ENCODE measurements at places on chromosomes 12 and 14.

GRCh38 chr12:64733857-64734256, 25.3 kb downstream of the GNS start:
- DNase-seq: no peak

DNA sequence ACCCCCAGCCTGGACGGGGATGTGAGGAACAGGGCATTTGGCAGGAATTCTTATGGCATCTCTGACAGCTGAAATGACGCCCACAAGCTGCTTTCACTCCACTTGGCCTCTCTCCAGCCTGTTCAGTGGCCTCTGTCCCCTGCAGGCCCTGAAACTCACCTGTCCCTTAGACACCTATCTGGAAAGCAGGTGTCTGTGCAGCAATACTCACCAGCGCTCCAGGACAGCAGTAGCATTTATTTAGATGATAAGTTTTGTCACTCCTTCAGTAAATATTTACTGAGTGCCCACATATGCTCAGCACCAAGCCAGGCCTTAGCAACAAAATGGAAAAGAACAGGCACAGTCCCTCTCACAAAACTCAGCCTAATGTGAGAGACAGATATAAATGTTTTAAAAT, 311.1 kb upstream of the FKBP4 start:
- DNase-seq: no peak

DNA sequence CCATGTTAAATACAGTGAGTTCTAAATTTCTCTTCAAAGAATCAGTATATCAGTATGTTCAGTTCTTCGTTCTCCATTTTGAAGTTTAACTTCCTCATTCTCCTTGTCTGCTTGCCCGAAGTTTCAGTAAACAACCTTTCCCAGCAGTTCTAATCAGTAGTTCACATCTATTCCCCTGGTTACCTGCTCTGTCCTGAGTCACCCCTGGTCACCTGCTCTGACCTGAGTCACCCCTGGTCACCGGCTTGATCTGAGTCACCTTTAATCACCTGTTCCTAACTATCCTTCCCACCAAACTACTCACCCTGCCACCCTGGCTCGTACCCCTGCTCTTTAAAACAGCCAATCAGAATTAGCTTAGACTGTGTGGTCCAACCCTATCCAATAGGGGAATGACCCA, 9.4 kb upstream of the OR10G3 start:
- DNase-seq: no peak

GRCh38 chr12:113910751-113911272, 55.3 kb downstream of the RBM19 start:
- DNase-seq: no peak

DNA sequence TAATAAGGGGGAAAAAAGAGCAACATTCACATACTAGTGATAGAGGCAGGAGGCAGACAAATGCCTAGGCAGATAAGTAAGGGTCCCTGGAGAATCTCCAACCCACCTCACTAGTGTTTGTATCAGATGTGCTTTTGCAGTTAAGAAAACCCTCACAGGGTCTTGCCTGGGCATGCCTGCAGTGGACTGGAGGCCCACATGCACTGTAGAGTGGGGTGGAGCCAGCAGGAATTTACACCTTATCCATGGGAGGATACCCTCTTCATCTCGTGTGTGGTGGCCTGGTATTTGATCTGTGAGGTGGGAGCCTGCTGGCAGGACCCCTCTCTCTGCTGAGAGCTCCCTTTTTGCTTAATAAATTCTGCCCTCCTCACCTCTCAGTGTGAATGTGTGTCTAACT, 238.0 kb upstream of the SLC16A7 start:
- no peak for DNase-seq

DNA sequence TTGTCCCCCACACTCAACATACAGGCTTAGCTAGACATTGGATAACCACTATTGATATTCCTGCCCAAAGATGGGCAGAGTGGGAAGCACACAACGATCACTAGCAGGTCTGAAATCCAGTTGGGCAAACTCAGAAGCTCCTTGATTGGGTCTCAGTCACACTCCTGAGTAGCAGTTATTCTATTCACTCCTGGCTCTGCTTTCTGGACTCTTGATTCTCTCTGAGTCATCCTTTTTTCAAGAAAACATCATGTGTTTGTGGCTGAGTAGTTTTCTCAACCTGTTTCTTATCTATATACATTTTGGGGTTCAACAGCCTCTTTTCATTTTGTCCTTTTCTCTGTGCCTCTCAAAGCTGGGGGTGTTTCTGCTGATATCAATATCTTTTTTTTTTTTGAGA, 46.0 kb upstream of the MANSC4 start:
- no peak for DNase-seq

DNA sequence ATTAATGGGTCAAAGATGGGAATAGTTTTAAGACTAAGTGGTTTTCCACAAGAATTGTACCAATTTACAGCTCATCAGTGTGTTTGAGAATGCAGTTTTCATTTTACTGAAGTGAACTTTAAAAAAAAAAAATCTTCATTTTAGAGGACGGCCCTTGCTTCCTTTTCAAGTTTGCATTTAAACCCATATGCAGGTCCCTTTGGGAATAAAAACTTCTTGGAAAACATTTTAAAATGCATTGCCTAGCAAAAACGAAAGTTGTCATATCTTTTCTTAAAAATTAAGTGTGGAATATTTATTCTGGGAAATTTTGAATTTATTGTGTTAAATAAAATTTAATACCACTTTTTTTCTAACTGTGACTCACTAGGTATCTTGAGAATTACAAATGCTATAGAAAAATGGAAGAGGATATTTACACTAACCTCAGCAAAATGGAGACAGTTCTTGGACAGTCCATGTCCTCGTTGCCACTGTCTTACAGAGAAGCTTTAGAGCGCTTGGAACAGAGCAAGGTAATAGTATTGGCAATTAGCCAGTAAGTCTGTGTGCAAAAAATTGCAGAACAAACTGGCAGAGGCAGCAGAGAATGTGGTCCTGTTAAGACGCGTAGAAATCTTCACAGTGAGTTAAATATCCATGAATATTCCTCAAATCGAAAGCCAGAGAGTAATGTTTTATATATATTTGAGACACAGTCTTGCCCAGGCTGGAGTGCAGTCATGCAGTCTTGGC, 209.7 kb downstream of the SYNE2 start:
- DNase-seq: no peak

DNA sequence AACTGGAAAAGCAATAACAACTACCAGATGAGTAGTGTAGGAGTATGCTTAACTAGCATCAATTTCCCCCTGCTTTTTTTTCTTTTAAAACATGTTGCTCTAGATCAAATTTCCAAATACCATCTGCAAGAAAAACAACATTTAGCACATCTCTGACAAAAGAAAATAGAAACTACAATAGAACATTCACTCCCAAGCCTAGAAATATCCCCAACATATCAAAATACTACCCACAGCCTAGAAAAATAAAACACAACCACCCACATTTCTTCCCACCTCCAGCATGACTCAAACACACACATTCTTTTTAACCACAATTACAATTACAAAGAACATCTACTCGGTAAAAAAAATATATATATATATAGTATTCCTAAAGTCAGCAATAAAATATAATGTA, 120.0 kb downstream of the PPFIA2 start:
- no peak for DNase-seq

DNA sequence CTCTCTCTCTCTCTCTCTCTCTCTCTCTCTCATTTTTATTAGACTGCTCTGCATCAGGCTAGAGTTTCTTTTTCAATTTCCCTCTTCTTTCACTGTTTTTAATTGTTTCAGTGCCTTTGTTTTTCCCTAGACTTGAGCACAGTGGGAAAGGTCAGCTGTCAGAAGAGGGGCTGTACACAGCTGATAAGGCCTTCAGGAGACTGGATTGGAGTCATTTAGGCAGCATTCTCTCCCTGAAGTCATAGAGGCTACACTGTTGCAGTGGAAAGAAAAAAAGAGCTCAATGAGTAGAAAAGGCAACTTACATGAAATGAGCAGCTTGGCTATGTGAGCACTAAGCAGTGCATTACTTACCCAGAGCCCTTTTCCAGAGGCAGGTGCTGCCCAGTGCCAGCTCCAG, 456.9 kb downstream of the NRXN3 start:
- no peak for DNase-seq

DNA sequence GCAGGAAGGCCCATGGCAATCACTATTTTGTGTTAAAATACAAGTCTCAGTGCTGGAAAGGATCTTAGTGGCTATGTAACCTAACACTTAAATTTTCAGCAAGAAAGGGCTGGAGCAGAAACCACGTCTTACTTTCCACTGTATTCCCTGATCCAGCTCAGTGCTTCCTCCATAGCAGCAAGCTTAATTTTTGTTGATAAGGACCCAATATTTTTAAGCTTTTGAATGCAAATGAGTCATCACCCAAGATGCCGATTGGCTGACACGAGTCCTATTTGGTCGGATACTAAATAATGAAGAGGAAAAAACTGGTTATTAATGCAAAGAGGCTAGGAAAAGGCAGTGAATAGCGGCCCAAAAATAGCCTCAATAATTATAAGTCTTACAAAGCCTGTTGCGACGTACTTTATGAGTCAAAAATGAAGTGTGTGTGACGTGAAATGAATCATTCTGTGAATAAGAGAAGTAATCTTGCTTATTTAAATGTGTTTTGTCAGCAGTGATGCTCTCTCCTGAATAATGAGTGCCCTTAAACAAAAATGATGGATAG, 46.9 kb upstream of the IGF1 start:
- DNase-seq: no peak

GRCh38 chr14:64463195-64463594, 2.1 kb upstream of the AKAP5 start:
- no peak for DNase-seq

DNA sequence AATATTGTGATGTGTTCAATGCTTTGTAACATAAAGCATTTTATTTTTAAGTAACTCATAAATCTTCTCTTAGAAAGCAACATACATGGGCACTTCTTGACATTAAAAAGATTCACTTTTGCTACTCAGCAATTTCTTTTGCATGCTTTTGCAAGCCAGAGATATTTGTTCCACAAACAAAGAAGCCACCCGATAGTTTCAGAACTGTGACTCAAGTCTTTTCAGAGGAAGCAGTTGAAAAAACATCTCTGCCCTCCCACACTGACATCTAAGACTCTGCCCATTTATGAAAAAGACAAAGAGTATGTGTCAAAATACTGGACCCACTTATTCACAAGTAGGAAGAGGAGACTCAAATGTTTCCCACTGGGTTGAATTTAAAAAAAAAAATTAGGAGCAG, 7.5 kb downstream of the APPL2 start:
- DNase-seq: no peak

- no peak for DNase-seq
These were observed 636 bp downstream of the GOLGA3 start for GRCh38 chr12:132827763-132828703.

- DNase-seq: no peak
These were observed 20.2 kb upstream of the DUSP16 start for GRCh38 chr12:12582895-12583303.

DNA sequence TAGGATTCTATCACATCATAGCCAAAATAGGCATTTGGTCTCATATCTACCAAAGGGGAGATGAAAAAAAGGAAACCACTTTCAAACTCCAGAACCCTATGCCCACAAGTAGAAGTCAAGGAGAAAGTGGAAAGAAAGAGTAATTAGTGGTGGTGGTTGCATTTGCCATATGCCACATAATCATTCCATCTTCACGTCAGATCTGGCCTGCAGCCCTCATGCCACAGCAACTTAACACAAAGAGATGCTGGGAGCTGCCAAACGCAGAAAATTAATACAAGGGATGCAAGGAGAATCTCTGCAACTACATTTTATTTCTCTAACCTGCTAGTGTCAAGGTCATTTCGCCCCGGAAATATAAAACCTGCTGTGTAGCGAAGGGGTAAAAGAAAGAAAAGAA, 148.6 kb upstream of the FOXN3 start:
- no peak for DNase-seq

GRCh38 chr14:75495882-75496281, 26.4 kb upstream of the BATF start:
- DNase-seq: no peak

DNA sequence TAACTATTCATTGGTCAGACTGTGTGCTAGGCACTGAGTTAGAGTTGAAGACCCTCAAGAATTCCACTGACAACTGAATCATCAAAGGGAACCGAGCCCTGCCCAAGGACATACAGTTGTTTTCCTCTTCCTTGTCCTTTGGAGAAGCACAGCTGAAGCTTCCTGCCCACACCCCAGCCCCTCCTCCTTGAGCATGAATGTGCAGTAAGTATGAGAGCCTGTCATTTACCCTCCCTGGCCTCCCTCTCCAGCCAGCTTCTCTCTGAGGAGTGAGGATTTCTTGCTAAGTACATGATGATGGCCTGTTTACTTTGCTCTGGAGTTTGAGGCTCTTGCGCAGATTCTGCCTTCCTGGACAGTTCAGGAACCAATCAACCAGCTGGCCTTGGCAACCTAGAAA, 235.2 kb downstream of the CACNA1C start:
- no peak for DNase-seq

GRCh38 chr12:34598851-34599529, 576.7 kb downstream of the ALG10 start:
- no peak for DNase-seq

- DNase-seq: no peak
These were observed 43.9 kb downstream of the CCDC88C start for GRCh38 chr14:91373591-91374254.

- DNase-seq: no peak
These were observed 437.3 kb downstream of the MED13L start for GRCh38 chr12:115840159-115840558.

DNA sequence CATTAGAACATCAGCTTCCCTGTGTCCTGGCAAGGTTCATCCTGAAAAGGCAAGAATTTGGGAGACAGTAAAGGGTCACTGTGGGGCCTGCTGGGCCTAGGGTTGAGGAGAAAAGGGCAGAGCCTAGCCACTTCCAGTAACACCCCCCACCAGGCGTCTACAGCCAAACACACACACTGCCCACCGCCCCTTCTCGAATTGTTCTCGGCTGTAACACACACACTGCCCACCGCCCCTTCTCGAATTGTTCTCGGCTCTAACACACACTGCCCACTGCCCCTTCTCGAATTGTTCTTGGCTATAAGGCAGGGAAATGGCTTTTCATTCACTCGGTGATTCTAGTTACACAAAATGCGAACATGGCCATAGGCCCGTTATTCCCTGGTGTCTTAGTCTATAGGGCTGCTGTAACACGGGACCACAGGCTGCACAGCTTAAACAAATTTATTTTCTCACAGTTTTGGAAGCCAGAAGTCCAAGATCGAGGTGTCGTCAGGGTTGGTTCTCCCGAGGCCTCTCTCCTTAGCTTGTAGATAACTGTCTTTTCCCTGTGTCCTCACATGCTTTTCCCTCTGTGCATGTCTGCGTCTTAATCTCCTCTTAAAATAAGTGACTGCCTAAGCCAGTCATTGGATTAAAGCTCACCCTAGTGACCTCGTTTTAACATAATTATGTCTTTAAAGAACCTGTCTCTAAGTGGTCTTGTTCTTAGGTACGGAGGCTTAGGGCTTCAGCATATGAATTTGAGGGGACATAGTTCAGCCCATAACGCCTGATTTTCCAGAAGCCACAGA, 171.0 kb downstream of the ADGRD1 start:
- DNase-seq: no peak

Data from activated CD4-positive, alpha-beta T cell treated with anti-CD3 and anti-CD28 coated beads, Interleukin-2, amount 50 U/mL, for 1 hour (primary cell).